ENCODE measurements at places on chromosomes 13 and 19.

GRCh38 chr19:4060621-4061177 is 6.0 kb downstream of the ZBTB7A start:
- DNase-seq = no peak

GRCh38 chr19:7977021-7977722 is 28.3 kb downstream of the ELAVL1 start:
- no peak for DNase-seq

- DNase-seq = no peak
These were observed 619.0 kb downstream of the KCTD12 start for GRCh38 chr13:76267216-76267615.

- no peak for DNase-seq
These were observed 118.5 kb downstream of the ABCC4 start for GRCh38 chr13:95182570-95183265.

DNA sequence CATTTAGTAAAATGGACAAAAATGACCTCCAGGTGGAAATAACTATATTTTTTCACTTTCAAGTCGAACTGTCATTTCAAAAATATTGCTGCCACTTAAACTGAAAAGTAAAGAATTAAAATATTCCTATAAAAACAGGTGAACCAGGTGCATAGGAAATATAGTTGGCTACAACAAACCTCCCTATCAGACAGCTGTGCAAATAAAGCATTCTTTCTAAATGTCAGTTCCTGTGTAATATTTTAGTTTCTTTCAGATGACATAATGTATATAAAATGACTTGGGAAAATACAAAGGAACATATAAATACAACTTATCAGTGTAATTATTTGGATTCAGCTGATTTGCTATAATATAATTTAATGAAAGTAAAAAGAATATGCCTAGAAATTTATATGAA is 403.5 kb upstream of the GPC6 start:
- no peak for DNase-seq

- no peak for DNase-seq
These were observed 1023.5 kb downstream of the PCDH17 start for GRCh38 chr13:58655086-58655485.

DNA sequence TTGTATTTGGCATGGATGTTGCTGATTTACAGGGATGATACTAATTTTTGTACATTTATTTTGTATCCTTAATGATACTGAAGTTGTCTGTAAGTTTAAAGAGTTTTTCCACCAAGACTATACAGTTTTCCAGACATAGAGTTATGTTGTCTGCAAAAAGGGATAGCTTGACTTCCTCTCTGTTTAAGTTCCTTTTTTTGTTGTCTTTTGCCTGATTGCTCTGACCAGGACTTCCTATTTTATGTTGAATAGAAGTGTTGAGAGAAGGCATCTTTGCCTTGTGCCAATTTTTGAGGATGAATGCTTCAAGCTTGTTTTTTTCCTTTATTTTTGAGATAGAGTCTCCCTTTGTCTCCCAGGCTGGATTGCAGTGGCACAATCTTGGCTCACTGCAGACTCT is 36.8 kb upstream of the ZNF681 start:
- DNase-seq = no peak

GRCh38 chr13:114107686-114108081 is 24.7 kb downstream of the RASA3 start:
- no peak for DNase-seq

DNA sequence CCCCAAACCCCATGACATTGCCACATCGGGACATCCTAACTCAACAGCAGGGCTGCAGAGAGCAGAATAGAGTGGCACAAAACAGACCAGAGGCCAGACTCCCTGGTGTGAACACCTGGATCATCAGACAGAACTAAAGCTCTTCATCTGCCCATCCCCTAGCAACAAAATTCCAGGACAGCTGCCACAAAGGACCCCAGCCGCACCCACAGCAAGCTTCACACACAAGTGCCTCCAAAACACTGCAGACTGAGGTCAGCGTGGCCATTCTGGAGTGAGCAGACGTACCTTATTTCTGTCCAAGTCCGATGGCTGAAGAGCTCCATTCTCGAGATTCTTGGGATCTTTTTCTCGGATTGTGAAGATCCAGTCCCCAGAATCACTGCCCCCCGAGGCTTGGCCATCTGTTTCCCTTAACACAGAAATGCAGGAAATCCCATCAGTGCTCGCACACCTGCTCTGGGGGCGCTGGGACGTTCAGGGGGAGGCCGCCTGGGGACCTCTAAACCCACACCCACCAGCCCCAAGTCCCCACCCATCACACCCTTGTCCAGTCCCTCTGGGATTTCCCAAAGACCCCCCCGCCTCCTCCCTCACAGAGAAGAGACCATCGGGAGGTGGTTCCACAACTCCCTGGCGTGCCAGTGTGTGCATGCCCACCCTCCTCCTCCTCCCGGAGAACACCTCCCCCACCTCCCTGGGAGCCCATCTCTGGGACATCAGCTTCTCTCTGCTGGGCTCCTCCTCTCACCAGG is 115.2 kb downstream of the STK24 start:
- no peak for DNase-seq

GRCh38 chr13:110108348-110109139 is 198.4 kb downstream of the COL4A1 start:
- no peak for DNase-seq

DNA sequence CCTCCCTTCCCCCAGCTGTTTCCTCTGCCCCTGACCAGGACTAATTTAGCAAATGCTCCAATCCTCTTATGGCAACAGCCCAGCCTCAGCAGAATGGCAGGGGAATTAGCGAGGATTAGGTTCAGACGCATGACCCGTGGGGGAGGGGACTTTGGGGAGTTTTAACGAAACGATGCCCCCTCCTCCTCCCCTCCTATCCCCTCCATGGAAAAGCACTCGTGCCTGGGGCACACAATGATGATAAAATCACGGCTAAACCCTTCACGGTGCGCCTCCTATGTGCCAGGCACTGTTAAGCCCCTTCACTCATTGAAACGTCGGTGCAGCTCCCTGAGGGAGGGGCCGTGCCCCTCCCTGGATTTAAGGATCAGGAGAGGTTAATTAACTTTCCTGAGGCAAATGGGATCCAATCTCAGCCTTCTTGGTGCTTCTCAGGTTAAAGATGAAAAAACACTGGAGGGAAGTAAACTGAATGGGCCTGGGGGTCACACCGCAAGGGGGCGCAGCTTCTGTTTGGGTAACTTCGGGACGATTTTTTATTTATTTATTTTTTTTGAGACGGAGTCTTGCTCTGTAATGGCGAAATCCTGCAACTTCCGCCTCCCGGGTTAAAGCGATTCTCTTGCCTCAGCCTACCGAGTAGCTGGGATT is 10.1 kb upstream of the TPRX2 start:
- DNase-seq = peak; percentile 17

- peak; percentile 68 for DNase-seq
These were observed at the start of gene LIN7B for GRCh38 chr19:49113762-49114629. LIN7B (plus strand) TSS chr19:49114370; CDS start chr19:49114405, 35 bp downstream.

GRCh38 chr19:14411161-14411937 is 7.8 kb downstream of the DDX39A start:
- DNase-seq = no peak

- DNase-seq = no peak
These were observed 4.6 kb downstream of the PKN1 start for GRCh38 chr19:14437578-14438140.

DNA sequence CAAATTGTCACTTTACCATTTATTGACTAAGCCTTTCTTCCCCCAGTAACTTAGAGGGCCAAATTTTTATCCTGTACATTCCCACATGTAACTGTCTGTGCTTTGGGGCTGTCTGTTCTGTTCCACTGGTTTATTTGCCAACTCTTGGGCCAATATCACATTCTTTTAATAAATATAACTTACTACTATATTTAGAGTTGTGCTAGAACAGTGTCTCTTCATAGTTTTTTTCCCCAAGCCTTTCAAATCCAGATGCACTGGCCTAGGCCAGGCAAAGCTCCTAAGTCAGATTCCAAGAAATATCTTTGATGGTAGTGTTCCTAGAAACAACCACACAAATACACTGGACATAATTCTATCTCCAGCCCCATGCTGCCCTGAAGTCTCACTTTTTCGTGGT is 16.0 kb upstream of the CEBPG start:
- no peak for DNase-seq

DNA sequence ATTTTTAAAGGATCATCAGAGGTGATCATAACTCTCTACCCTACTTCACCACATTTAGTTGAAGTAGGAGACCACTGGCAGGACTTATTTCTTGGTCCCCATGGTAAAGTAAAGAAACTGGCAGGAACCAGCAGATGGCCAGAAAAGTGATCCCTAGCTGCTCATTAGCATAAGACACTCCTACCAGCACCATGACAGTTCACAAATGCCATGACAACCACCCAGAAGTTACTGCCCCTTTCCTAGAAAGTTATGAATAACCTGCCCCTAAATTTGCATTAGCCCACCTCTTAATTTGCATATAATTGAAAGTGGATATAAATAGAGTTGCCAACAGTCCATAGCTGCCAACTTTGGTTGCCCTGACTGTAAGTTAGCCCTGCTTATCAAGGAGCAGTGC is 18.4 kb upstream of the RUBCNL start:
- no peak for DNase-seq

GRCh38 chr19:55519451-55520311 is 17.3 kb downstream of the SBK2 start:
- no peak for DNase-seq

- no peak for DNase-seq
These were observed 235.1 kb downstream of the DLEU7 start for GRCh38 chr13:50608370-50608769.

- no peak for DNase-seq
These were observed 721.6 kb upstream of the ARGLU1 start for GRCh38 chr13:107289540-107289939.

DNA sequence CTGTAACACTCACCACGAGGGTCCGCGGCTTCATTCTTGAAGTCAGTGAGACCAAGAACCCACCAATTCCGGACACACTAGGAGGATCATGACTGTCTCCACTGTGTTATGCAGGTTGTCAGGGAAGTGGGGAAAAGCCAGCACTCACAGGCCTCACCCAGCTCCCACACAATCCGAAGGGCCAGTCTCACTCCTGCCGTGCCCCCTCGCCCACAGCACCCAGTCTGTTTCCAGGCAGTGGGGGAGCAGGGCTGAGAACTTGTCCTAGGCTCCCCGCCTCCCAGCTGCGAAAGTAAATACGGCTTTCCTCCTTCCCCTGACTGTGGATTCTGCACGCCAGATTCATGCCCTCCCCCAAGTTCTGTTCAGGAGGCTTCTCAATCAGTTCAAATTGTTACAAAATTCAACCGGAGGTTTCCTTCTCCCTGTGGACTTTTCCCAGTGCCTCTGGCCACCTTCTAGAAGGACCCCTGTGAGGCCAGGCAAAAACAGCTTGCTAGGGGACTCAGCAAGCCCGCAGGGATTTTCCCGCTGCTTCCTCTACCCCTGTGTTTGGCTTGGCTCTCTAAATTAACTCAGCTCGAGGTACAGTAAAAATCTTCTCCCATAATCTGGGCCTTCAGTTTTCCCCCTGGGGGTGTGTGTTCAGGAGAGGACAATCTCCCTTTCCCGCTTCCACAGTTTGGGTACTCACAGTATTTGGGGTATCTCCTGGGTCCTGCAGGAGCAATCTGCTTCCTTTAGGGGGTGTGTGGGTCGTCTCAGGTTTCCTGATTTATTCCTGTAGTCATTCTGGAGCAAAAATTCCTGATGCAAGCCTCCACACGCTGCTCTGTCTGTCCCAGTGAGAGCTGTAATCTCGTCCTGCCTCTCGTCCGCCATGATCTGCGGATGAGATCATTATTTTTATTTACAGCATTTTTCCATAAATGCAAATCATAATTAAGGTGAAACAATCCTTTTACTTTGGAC is 899.8 kb downstream of the GPC5 start:
- no peak for DNase-seq

DNA sequence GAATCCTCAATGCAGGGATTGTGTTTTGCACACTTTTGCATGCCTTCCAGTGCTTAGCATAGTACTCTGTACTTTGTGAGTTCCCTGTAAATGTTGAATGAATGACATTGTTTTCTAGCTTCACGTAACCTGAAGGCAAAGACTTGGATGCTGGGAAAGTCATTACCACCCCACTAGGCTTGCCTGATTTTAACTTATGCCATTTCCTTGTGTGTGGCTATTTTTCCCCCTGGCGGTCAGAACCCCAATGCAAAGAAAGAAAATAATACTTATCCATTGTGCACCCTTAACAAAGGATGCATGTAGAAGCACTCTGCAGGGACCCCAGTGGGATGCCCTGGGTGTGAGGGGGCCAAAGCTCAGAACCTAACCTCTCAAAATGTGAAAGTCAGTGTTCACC is 1.2 kb upstream of the ENOX1 start:
- DNase-seq = no peak

- DNase-seq = no peak
These were observed 11.6 kb downstream of the IRGC start for GRCh38 chr19:43727593-43727853.

- DNase-seq = no peak
These were observed 512 bp upstream of the REX1BD start for GRCh38 chr19:18587962-18588610.

- DNase-seq = no peak
These were observed 52.1 kb upstream of the UBE2L5 start for GRCh38 chr13:30370146-30370545.

- peak; percentile 64 for DNase-seq
These were observed 86.0 kb downstream of the GADD45B start for GRCh38 chr19:2561895-2562294.

DNA sequence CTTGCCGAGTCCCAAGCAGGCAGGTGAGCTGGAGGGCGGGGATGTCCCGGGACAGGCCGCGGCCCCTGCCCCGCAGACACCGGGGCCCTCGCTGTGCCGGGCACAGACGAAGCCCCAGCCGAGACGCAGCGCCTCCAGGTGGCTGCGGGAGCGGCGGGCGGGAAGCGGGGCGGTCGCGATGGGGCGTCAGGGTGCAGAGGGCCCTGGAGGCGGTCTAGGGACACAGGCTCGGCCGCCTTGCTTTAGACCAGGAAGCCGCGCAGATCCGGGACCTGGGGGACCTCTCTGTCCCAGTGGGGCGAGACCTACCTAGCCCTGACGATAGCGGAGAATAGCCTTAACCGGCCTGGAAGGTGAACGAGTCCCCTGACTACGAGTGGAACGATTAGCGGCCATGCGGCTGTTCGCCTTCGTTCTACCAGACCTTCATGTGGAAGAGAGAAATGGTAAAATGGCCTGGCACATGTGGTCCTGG is 4.2 kb upstream of the ZNF564 start:
- no peak for DNase-seq

GRCh38 chr13:28739376-28739775 is 20.6 kb upstream of the SLC46A3 start:
- no peak for DNase-seq

DNA sequence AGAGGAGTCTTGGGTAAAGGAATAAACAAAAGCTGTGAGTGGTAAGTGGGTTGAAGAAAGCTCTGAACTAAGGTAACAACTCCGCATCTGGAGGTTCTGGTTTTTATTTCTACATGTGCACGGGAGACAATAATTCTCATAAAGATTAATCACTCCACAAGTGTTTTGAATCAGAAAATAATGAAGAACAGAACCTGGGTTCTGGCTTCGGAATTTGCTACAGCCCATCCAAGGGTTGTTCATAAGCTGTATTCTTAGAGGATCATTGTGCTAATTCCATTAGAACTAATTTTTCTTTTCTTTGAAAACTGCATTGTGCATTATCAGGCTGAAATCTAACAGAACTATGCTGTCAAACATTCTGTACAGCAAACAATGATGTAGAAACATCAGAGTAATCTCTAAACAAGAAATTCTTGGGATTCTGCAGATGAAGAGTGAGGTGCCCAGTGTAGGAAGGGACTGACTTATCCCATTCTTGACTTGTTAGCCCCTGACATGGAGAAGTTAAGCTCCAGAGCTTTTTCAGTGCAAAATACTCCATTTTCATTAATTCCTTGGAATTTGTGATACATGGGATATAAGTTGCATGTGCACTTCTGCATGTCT is 368.2 kb downstream of the COG6 start:
- no peak for DNase-seq

- peak; percentile 59 for DNase-seq
These were observed 1.6 kb downstream of the P2RY11 start for GRCh38 chr19:10112895-10113591.

Measured in activated gamma-delta T cell treated with Interleukin-2 at 50 U/mL for 16 hours (primary cell).